NCI-H2081 treated with DMSO at 0.1 percent for 48 hours (cell line): ENCODE measurements at places on chromosomes 1 and 21.

DNA sequence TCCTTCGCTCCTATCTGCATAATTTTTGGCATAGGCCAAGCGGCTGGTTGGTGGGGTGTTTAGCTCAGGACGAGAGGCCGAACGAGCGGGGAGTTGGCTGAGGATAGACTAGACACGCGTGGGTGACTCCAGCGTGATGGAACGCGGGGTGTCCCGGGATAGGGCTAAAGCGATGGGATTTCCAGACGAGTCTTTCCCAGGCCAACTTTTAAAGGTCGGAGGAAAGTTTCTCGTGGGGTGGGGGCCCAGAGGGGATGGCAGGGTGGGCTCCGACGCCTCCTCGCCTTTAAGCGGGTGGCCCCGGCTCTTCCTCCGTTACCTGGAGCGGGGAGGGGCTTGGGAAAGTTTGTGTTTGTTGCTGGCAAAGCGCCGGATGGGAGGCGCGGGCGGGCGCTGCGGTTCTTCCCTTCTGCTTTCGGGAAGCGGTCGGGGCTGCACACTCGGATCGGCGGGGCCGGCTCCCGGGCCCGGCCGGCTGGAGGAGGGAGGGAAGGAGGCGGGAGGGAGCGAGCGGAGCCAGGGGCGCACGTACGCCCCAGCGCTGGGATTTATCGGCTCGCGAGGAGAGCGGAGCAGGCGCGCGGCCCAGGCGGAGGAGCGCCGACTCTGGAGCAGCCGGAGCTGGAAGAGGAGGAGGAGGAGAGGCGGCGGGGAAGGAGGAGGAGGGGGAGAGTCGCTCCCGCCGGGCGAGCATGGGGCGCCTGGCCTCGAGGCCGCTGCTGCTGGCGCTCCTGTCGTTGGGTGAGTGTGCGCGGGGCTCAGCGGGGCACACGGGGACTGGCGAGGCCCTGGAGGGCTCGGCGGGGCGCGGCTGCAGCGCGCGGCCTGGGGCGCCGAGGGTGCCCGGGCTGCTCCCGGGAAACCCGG lies at the start of gene PTGFRN:
PTGFRN (plus strand) TSS at position 405 of the 867 bp plus-strand sequence; CDS start at position 693, 288 bp downstream.
- no peak for DNase-seq

- no peak for DNase-seq
These were observed 289.2 kb downstream of the GRIK1 start for GRCh38 chr21:29650523-29651022.

- DNase-seq = no peak
These were observed 42.1 kb upstream of the OSBPL9 start for GRCh38 chr1:51574796-51575195.

- no peak for DNase-seq
These were observed 119.3 kb upstream of the ATP1A1 start for GRCh38 chr1:116253566-116254382.

- DNase-seq = no peak
These were observed 81.1 kb upstream of the SLFNL1 start for GRCh38 chr1:41102653-41103052.

DNA sequence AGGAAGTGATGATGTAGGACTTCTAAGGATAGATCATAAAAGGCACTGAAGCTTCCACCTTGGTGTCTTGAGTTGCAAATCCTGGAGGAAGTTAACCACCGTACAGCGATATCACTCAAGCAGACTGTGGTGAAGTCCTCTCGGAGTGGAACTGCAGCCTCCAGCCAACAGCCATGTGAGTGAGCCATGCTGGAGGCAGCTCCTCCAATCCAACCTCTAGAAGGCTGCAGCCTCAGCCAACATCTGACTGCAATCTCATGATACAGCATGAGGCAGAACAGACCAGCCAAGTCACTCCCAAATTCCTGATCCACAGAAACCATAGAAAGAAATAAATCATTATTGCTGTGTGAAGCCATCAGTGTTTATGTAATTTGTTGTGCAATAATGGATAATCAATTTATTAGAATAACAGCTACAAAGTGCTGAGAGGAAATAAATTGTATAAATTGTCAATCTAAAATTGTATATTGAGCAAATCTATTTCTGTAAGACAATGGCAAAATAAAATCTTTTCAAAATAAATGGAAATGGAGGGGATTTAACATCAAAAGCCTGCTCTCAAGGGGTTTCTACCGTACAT lies 65.0 kb downstream of the PRSS38 start:
- no peak for DNase-seq

GRCh38 chr1:188241629-188242028 lies 1412.9 kb downstream of the PLA2G4A start:
- no peak for DNase-seq

DNA sequence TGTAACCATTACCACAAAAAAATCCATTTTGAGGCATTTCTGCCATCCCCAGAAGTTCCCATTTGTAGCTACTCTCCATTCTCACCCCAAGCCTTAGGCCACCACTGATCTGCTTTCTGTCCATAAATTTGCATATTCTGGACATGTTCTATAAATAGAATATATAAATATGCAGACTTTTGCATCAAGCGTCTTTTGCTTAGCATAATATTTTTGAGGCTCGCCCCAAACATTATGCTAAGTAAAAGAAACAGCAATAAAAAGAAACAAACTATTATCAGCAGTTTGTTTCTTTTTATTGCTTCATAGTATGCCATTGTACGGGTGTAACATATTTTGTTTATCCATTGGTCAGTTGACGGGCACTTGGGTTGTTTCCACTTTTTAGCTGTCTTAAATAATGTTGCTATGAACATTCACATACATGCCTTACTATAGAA lies 7.9 kb downstream of the TFAP2E start:
- no peak for DNase-seq

GRCh38 chr1:24939675-24940193 lies 9.7 kb upstream of the RUNX3 start:
- DNase-seq = no peak

GRCh38 chr21:44487831-44488230 lies 32.5 kb downstream of the LRRC3 start:
- no peak for DNase-seq

DNA sequence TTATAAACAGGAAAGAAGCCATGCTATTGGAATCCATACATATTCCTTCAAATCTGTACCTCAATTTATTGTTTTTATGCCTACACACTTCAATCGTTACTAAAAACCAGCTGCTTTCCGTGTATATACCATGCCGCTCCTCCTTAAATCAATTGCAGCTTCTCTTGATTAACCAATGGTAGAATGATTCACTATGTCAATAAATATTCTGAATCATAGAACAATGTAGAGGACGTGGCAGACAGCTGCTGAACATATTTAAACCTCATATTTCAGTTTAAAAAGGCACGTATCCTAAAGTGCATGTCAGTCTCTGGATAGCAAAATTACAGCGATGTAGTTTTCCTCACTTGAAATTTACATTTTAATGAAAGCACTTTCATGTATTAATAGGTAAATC lies 100.4 kb downstream of the MRPL39 start:
- no peak for DNase-seq

DNA sequence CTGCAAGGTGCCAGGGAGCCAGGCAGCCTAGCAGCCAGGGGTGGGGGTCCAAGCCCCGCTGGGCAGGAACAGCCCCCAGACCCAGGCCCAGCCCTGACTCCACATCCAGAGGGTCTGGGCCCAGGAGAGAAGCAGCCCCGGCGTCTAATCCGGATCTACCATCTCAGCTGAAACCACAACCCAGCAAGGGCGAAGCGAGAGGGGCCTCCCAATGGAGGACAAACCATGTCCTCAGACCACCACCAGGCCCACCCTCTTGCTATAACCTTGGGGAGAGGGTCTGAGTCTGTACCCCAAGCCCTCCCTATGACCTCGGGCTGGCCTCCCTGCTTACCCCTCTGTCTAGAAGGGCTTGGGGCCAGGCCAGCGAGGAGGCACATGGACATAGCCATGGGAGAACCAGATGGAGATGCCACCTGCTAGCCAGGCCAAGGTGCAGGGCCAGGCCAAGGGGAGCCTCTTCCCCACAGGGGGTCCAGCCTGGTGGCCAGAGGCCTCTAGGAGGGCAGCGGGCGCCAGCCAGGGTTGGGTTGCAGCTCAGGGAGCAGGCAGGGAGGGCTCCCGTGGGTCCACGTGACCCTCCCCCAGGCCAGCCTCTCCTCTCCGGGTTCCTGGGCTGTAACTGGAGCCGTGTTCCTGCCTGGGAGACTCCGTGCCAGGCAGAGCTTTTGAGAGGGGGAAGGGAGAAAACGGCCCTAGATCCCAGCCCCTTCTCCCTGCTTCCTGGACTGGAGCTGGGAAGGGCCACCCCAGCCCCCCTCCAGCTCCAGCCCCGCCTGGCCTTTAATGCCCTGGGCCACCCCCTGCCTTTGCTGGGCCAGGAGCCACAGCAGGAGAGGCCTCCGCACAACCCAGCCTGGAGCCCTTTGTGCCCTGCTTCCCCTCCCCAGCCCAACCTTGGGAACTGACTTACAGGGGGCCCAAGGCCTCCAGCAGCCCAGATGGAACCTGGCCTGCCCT lies 2.5 kb downstream of the WNT9A start:
- no peak for DNase-seq

GRCh38 chr21:25942135-25942534 lies 207.4 kb downstream of the GABPA start:
- no peak for DNase-seq

DNA sequence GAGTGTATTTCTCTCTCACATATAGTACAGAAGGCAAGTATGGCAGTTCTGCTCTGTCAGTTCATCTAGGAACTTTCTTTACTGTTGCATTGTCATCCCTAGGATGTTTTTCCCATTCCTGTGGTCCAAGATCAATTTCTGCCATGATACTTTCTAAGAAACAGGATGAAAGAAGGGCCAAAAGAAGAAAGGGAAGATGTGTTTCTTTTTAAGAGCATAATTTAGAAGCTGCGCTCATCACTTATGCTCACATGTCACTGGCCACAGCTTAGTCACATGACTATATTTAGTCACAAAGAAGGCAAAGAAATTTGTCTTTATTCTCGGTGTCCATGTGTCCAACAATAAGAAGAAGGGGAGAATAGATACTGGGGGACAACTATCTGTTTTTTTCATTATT lies 7.0 kb upstream of the MAST2 start:
- DNase-seq = no peak

DNA sequence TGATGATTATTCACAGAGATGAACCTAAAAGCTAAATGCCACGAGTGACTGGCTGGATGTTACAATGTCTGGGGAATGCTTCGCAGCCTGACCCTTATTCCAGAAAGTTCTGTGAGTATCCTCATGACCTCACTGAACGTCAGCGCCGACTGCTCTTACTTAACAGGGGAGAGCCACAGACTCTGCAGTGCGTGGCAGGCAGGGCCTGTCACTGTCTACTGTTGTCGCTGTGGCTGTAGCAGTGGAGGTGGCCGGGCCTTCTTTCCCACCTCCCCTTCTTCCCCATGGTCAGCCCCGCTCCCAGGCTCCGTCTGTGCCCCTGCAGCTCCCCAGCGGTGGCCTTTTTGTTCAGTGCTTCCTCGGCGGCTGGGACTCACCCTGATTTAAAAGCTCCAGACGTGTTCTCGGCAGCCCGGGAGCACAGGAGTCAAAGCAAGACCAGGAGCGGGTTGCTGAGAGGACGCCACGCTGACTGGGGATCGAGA lies 52.2 kb upstream of the TARBP1 start:
- DNase-seq = no peak

DNA sequence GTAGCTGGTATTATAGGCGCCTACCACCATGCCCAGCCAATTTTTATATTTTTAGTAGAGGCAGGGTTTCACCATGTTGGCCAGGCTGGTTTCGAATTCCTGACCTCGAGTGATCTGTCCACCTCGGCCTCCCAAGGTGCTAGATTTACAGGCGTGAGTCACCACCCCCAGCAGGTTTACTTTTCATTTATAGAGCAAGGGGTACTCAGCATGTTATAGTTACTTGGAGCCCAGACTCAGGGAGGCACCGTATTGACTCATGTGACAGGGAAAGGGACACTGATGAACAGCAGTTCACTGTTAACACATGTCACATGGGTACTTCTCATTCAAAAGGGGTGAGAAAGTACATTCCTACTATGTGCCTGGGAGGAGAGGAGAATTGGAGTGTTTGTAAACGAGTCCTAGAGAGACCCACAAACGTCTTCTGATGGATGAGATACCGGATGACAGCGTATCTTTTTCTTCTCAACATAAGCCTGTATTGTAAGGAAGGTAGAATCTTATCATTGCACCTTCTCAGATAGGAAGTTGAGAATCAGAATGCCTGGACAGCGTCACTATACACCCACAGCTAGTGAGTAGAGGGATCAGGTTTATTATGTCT lies 510.0 kb downstream of the USP25 start:
- no peak for DNase-seq

DNA sequence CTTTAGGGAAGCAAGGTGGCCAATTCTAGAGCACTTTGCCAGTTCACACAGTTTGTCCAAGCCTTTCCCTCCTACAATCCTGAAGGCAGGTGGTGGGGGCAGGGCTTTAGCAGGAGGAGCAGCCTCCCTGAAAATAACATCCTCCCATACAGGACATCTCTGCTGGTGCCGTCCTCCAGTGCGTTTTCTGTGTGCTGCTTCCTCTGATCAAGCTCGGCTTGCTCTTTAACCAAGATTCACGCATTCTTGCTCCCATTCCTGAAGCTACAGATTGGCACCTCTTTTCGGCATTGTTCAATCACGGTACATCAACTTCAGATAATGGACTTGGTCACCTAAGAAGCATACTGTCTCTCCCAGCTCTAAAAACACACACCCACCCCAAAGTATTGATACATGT lies 7.5 kb upstream of the DPT start:
- no peak for DNase-seq

DNA sequence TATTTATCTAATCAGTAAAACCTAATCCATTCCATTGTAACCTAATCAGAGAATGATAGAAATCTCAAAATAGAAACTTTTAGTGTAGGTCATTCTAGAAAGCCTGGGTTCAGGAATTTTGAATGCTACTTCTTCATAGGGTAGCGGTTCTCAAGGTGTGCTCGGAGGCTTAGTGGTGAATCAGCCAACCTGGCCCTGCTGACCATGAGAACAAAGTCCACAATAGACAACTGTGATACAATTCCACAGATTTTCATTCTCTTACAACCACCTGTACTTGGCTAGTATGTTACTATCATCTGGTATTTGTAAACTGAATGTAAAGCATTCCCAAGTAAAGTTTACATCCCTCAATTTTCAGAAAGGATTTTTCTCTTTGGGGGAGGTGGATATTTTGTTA lies 7.5 kb upstream of the PUM1 start:
- DNase-seq = no peak

DNA sequence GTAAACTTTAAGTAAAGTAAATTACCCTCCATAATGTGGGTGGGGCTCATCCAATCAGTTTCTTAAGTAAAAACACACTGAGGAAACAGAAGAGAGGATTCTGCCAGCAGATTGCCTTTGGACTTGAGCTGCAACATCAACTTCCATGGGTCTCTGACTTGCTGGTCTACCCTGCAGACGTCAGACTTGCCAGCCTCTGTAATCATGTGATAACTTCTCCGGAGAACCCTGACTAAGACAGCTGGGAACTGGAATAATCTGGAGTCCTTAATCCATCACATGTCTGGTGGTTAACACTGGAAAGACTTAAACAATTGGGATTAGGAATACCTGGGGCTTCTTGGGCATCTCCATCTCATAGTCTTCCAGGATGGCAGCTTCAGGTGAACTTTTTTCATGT lies 13.2 kb upstream of the CEP350 start:
- no peak for DNase-seq
